Nephron progenitor cell (in vitro differentiated cells): ENCODE measurements at places on chromosomes 7 and 10.
A peak's percentile ranks its signal among the peaks of the same experiment; 100 is the strongest.

GRCh38 chr10:4596951-4597350, 229.1 kb upstream of the AKR1E2 start:
- DNase-seq, result no peak
- no peaks in the 10 kb centered on the region for H3K4me1 ChIP-seq
- no peaks in the 10 kb centered on the region for H3K36me3 ChIP-seq
- H3K27ac ChIP-seq, result no peak overlapping the region

DNA sequence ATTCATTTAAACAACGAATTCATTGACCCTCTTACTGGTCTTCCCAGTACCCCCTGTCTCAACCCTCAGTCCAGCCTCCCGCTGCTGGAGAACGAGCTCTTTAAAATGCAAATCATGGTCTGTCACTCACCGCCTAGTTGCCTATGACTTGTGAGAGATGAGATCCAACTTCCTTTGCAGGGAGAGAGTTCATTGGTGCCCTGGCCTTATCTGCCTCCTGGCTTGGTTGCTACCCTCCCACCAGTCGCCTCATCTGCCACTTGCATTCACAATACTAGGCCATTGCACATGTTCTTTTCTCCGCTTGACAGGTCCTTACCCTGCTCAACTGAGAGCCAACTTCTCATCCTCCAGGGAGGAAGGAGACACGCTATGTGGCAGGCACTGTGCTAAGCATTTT, 54.0 kb upstream of the MXI1 start:
- no peak overlapping the region for H3K27ac ChIP-seq
- H3K36me3 ChIP-seq, result no peaks in the 10 kb centered on the region
- DNase-seq, result no peak
- peaks cover 20% of the 10 kb centered on the region for H3K27me3 ChIP-seq
- no peak overlapping the region for H3K4me3 ChIP-seq

DNA sequence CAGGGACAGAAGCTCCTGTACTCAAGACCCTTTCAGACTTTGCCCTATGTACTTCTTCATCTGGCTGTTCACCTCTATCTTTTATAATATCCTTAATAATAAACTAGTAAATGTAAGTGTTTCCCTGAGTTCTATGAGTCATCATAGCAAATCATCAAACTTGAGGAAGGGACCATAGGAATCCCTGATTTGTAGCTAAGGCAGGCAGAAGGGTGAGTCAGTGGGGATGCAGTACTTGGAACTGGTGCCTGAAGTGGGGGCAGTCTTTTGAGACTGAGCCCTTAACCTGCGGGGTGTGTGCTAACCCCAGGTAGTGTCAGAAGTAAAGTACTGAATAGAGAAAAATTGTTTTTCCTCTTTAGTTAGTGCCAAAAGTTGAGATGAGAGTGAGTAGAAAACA, 6.2 kb upstream of the TMEM243 start:
- no peaks in the 10 kb centered on the region for H3K36me3 ChIP-seq
- no peak for DNase-seq
- no peak overlapping the region for H3K27ac ChIP-seq
- H3K4me1 ChIP-seq, result peaks cover 5% of the 10 kb centered on the region
- no peak overlapping the region for H3K4me3 ChIP-seq
- H3K27me3 ChIP-seq, result peaks cover 21% of the 10 kb centered on the region

DNA sequence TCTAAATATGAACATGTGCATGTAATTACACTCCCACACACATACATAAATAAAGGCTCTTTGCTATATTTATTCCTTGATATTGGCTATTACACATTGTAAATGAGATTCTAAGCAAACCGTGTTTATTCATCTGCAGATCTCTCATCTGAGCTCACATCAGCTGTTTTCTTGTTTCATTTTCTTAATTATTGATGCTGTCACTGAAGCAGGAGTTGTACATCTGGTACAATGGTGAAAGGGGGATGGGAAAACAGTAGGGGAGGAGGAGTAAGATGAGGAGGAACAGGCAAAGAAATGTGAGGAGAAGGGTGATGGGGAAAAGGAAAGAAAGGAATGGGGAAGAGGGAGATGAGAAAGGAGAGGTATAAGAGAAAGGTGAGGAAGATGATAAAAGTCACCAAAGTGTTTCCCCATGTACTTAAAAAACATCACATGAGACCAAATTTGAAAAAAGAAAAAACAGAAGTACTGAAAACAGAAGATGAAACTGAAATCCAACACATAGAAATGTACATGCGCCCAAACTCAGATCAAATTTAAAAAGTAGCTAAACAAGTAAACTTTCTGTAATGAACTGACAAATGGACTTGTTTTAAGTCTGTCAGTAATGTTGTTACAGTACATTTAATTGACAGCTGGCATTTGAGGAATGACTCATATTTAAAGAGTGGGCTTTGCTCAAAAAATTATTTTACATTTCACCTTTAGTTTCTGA, 472.2 kb downstream of the ARL4A start:
- H3K36me3 ChIP-seq, result no peaks in the 10 kb centered on the region
- no peak for DNase-seq
- H3K27ac ChIP-seq, result peak overlapping the region; percentile 3
- peaks cover 20% of the 10 kb centered on the region for H3K4me1 ChIP-seq
- no peaks in the 10 kb centered on the region for H3K27me3 ChIP-seq

GRCh38 chr7:2159176-2159520, 73.6 kb downstream of the MAD1L1 start:
- H3K27ac ChIP-seq, result peak overlapping the region; percentile 86
- no peak overlapping the region for H3K4me3 ChIP-seq
- peaks cover 30% of the 10 kb centered on the region for H3K36me3 ChIP-seq
- peaks cover 62% of the 10 kb centered on the region for H3K4me1 ChIP-seq

DNA sequence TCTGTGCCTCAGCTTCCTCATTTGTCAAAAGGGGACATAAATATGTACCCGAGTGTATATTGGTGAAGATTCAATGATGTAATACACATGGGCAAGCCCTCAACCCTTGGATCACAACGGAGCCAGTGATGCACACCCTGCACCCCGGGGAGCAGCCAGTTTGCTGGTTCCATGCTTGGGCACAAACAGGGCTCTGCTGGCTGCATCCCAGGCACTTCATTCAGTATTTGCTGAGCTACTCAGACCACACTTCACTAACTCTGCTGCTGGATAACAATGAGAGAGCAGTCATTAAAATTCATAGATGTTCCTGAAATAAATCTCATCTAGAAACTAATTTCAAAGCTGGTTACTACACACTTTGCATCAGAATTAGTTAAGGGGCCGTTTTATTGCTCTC, 72.0 kb downstream of the SCRN1 start:
- no peaks in the 10 kb centered on the region for H3K27me3 ChIP-seq
- peaks cover 46% of the 10 kb centered on the region for H3K36me3 ChIP-seq
- no peak for DNase-seq

- H3K27me3 ChIP-seq, result peaks cover 6% of the 10 kb centered on the region
- H3K36me3 ChIP-seq, result peaks cover 7% of the 10 kb centered on the region
- H3K4me1 ChIP-seq, result no peaks in the 10 kb centered on the region
- no peak for DNase-seq
- no peak overlapping the region for H3K4me3 ChIP-seq
Observed at GRCh38 chr7:45692031-45692430, 117.9 kb downstream of the ADCY1 start.

- H3K36me3 ChIP-seq, result peaks cover 7% of the 10 kb centered on the region
- no peak for DNase-seq
- peaks cover 49% of the 10 kb centered on the region for H3K4me1 ChIP-seq
- H3K27ac ChIP-seq, result peak overlapping the region; percentile 95
Observed at GRCh38 chr10:124802313-124802675, 675 bp downstream of the ABRAXAS2 start.

- H3K4me1 ChIP-seq, result peaks cover 76% of the 10 kb centered on the region
- DNase-seq, result no peak
- H3K4me3 ChIP-seq, result no peak overlapping the region
- H3K36me3 ChIP-seq, result no peaks in the 10 kb centered on the region
- H3K27me3 ChIP-seq, result no peaks in the 10 kb centered on the region
Observed at GRCh38 chr7:42345478-42346299, 108.7 kb upstream of the GLI3 start.
